CD4-positive, alpha-beta T cell treated with Interleukin-2 at 100 ng/mL for 4 hours (primary cell): ENCODE measurements at places on chromosomes 2 and 18.

GRCh38 chr2:160371251-160372009, 122.2 kb downstream of the RBMS1 start:
- no peak for DNase-seq

DNA sequence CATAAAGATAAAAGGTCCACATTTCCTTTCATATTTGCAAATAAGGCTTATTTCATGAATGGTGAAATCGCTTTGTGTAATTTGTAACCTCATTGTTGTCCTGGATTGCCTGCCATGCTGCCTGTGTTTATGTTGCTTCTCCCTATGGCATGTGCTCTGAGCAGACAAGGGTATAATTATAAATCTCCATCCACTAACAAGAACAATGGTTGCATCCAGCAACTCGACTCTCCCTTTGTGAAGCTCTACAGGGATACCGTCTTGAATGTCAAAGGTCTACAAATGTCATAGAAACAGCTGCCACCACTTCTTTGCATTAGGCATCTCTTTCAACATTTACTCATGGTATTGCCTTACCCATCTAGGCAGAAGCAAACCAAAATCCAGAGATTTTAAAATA, 209.6 kb downstream of the SLC8A1 start:
- DNase-seq: no peak

DNA sequence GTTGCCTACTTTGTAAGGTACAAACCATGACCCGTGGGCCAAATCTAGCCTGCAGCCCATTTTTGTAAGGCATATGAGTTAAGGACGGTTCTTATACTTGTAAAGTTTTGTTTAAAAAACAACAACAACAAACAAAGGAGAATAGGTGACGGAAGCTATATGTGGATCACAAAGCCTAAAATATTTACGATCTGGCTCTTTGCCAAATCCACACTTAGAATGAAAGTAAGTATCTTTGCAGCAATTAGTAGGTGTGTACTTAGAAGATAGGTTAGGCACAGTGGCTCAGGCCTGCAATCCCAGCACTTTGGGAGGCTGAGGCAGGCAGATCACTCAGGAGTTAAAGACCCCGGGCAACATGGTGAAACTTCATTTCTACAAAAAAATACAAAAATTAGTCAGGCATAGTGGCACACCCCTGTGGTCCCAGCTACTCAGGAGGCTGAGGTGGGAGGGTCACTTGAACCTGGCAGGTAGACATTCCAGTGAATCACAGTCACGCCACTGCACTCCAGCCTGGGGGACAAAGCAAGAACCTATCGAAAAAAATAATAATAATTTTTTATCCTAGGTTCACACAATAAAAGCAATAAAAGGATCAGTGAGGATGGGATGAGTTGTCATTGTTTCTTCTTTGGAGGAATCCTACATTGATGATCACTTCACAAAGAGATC, 57.8 kb upstream of the CTAGE1 start:
- DNase-seq: no peak

- DNase-seq: no peak
These were observed 199.3 kb downstream of the ZNF407 start for GRCh38 chr18:74796841-74797576.

- no peak for DNase-seq
These were observed 231.2 kb upstream of the RAB6C start for GRCh38 chr2:129748250-129748649.

DNA sequence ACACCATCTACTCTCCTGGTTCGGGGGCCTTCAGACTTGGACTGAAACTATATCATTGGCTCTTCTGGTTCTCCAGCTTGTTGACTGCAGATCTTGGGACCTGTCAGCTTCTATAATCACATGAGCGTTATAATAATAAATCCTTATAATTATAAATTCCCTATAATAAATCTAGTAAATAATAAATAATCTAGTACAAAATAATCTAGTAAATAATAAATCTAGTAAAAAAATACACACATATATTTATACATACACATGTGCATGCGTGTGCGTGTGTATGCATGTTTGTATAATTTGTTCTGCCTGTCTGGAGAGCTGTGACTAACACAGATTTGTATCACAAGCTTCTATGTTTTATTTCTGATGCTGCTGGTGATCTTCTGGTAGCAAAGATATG, 40.8 kb downstream of the KATNAL2 start:
- DNase-seq: no peak

DNA sequence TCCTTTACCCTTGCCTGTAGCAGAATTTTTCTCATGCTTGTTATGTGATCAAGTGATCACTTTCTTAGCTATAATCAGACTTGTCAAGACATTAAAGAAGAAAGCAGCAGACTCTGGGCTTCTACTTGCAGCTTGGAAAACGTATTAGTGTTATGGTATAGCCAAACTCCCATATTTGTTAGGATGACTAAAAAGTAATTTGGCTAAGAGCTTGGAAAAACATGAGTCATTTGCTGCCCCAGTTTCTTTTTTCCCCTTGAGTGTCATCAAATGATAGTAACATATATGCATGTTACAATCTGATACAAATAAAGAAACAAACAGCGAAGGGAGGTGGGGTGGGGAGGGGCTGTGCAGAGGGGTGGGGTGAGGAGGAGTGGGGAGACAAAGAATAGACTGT, 155.5 kb downstream of the IKZF2 start:
- no peak for DNase-seq

- no peak for DNase-seq
These were observed 274.3 kb downstream of the PRKCE start for GRCh38 chr2:45925636-45926366.

- no peak for DNase-seq
These were observed 19.9 kb downstream of the FMNL2 start for GRCh38 chr2:152354909-152355308.

- DNase-seq: no peak
These were observed 49.3 kb downstream of the HS6ST1 start for GRCh38 chr2:128269063-128269989.
